NCI-H1436 (cell line): ENCODE measurements at places on chromosomes 2 and 18.

- DNase-seq = no peak
Measured at GRCh38 chr2:23367760-23368159, 17.2 kb upstream of the KLHL29 start.

DNA sequence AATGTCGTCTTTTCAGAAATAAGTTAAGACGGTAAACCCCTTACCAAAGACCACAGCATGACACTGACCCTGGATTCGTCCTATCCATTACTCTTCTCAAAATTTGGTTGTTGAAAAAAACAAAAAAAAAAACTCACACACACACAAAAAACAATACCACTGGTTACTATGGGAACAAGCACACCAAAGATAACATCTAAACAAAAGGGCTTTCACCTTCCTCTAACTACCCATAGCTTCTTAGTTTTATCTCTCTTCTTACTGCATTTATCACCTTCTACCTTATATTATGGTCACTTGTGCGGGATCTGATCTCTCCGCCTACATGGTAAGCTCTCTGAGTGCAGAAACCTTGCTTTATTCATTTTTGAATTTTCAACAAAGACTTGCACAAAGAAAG is 192.7 kb downstream of the STK39 start:
- no peak for DNase-seq

- no peak for DNase-seq
Measured at GRCh38 chr18:3967359-3968180, 487.5 kb downstream of the DLGAP1 start.

GRCh38 chr2:227436436-227437174 is 35.4 kb upstream of the AGFG1 start:
- DNase-seq = no peak

DNA sequence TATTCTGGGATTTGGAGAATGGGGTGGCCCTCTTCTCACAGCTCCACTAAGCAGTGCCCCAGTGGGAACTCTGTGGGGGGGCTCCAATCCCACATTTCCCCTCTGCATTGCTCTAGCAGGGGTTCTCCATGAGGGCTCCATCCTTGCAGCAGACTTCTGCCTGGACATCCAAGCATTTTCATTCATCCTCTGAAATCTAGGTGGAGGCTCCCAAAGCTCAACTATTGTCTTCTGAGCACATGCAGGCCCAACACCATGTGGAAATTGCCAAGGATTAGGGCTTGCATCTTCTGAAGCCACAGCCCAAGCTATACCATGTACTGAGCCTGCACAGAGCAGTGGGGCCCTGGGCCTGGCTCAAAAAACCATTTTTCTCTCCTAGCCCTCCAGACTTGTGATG is 162.4 kb upstream of the CWC22 start:
- DNase-seq = no peak

- DNase-seq = no peak
Measured at GRCh38 chr18:77822632-77823031, 573.0 kb downstream of the GALR1 start.

DNA sequence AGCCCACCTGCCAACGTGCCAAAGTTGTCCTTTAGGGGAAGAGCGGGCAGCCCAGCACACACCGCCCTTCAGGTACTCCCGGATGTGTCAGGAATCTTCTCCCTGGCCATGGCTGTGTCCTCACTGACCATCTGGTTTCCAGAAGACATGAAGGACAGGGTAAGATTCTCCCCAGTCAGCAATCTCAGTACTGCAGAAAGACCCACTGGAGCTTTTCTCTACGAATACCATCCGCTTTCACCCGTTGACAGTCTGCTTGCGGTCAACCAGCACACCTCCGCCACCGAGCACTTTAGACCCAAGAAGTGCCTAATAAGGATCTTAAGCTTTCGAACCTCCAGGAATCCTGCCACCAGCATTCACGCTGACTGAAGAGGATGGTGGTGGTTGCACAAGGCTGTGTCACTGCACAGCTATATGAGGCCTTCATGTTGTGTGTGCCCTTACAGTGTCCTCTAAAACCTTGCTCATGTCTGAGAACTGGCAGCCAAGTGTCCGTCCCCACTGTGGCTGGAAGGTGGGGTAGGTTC is 42.7 kb upstream of the ITM2C start:
- no peak for DNase-seq

GRCh38 chr2:219457784-219458369 is 23.2 kb downstream of the SPEG start:
- DNase-seq = no peak

GRCh38 chr2:7338961-7339360 is 421.7 kb downstream of the RNF144A start:
- DNase-seq = no peak

- DNase-seq = no peak
Measured at GRCh38 chr2:216082805-216083204, 1.1 kb downstream of the TMEM169 start.

DNA sequence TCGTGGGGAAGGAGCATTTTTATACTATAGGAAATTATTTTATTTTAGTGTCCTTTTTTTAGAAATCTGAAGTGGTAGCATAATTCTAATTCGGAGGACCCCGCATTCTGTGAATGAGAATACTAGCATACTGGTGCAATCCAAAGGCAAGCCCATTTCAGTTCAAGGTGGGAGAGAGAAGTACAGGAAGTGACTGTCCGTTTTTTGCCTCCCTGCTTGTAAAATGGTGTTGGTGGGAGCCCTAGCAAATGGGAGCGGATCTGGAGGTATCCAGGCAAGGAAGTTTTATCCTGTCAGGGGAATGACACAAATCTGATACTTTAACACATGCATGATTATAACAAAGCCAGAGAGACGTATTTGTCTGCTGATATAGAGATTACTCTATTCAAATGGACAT is 141.7 kb downstream of the ESCO1 start:
- no peak for DNase-seq

GRCh38 chr2:117738991-117739839 is 75.3 kb upstream of the DDX18 start:
- no peak for DNase-seq

DNA sequence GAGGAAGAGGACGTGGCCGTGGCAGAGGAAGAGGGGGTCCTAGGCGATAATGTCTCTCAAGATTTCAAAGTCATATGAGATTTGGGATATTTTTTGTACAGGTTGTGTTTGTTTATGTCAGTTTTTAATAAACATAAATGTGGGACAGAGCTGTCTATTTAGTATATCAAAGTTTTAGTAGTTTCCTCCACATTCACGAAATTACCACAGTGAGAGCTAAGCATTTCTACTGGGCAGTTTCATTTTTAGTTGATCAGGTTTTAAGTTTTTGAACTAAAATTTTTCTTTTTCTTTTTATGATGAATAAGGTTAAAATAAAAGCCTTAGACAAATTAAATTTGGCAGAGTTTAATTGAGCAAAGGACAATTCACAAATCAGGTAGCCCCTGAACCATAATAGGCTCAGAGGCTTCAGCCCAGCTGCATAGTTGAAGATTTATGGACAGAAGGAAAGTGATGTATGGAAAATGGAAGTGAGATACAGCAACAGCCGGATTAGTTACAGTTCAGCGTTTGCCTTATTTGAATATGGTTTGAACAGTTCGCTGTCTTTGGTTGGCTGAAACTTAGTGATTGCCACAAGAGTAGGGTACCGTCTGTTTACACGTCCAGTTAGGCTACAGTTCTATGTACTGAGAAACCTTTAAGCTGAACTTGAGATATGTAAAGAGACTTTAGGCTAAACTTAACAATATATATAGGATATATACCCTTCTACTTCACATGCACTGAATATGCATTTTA is 17.1 kb downstream of the SNRPD1 start:
- no peak for DNase-seq

DNA sequence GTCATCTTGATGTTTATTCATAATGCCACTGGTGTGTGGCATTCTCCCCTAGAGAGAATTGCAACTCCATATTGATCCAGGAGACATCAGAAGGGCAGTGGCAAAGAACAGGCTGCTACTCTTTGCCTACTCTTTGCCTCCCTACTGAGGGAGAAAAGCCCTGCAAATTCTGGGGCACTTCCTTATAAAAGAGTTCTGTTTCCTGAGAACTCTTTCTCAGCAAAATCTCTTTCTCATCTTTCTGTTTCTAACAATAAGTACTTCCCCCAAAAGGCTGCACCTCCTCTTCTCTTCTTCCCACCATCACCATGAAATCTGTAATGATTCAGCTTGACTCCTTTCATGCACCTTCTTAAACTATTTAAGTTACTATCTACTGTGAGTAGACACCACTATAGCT is 270.3 kb downstream of the MREG start:
- no peak for DNase-seq

DNA sequence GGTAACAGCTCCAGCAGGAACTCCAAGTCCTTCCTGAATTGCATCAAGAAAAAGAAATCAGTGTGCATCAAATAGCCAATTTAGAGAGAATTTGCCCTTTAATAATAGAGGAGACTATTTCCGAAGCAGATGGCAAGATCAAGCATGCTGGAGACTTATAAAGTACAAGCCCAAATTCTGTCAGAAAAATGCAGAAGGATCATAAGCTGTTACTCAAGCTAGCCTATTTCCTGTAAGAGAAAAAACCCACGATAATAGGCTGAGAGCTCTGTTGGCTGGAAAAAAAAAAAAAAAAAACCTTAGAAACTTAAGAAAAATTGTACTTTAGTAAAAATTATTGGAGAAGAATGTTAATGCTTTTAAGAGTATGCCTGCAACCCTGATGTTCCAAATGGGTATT is 24.4 kb upstream of the ITM2C start:
- no peak for DNase-seq

GRCh38 chr18:46677611-46678010 is 20.6 kb upstream of the LOXHD1 start:
- no peak for DNase-seq

GRCh38 chr2:203891474-203891873 is 23.9 kb downstream of the CTLA4 start:
- no peak for DNase-seq

DNA sequence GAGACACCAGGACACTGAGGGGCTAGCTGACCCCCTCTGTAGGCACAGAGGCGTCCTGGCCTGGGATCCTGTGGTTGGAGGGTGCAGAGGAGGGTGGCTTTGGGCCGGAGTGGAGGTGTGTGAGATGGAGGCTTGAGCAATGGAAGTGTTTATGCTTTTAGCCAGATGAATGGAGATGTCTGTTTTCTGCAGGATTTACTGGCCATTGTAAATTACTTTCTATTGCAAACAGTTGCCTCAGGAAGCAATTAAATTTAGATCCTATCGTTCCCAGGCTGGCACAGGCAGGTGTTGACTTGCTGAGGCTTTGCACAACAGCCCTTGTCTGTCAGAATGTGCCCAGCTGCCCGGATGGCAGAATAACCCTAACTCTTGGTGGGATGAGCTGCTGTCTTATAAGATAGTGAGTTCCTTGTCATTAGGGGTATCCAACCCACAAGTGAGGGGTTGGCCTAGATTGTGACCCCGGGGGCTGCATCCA is 1.8 kb upstream of the ARID5A start:
- no peak for DNase-seq

- no peak for DNase-seq
Measured at GRCh38 chr2:151655663-151656398, 78.4 kb downstream of the NEB start.

GRCh38 chr18:1658908-1659566 is 754.4 kb downstream of the ADCYAP1 start:
- no peak for DNase-seq

- DNase-seq = no peak
Measured at GRCh38 chr18:76275727-76276313, 219.2 kb downstream of the ZNF516 start.

GRCh38 chr2:28693223-28693622 is 58.4 kb upstream of the PPP1CB start:
- no peak for DNase-seq

DNA sequence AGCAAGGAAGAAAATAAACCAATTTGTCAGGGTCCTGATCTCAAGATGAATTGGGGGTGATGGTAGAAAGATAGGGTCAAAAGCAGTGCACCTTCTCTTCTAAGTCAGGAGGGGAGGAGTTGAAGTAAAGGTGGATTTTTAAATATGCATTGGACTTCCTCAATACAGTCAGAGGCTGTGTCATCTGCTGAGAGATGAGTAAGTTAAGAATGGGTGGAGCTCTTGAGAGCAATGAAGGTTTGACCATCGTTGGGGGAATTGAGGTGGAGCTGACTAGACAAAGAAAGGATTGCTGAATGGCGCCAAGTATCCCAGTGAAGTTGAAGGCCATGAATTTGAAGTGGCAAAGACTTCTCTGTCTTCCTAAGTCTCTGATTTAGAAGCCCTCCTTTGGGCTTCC is 18.4 kb upstream of the CPO start:
- no peak for DNase-seq

- DNase-seq = no peak
Measured at GRCh38 chr2:21231985-21232384, 108.2 kb downstream of the TDRD15 start.

DNA sequence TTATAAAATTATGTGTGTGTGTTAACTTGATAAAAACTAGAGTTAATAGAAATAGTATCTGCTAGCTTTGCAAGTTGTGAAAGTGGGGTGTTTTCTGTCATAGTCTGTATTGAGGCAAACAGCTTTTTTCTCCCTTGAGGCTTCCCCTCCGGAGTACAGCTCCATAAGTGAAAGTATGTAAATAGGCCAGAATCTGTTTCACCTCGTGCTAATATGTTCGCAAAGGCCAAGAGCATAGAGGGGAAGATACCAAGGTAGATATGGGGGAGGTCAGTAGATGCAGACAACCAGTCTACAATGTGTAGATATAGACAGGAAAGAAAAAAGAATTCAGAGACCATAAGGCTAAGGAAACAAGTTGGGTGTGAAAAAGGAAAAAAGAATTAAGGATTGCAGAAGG is 72.9 kb downstream of the PTRHD1 start:
- DNase-seq = no peak

- no peak for DNase-seq
Measured at GRCh38 chr2:191443446-191443845, 198.2 kb downstream of the MYO1B start.

DNA sequence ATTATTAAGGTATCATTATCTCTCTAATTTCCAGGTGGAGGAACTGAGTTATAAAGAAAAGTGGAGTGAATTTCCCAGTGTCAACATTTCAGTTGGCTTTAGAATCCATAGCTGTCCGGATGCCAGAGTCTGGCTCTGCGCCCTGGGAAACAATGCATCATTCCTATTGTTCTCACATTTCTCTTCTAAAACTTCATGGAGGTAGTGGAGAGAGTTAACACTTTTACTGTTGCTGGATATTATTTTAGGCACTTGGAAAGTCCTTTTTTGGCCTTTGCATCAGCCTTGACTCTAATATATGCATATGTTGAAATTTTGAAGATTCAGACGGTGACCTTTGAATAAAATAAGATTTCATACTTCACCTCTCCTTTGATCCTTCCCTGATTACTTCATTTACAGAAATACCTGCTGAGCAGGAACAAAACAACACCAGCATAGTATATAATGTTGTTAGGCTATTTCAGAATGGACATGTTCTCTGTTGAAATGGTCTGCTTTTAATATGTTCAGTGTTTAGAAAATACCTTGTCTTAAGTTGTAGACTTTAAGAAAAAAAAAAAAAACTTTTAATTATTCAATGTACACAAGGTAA is 148.8 kb downstream of the EPHA4 start:
- DNase-seq = no peak

DNA sequence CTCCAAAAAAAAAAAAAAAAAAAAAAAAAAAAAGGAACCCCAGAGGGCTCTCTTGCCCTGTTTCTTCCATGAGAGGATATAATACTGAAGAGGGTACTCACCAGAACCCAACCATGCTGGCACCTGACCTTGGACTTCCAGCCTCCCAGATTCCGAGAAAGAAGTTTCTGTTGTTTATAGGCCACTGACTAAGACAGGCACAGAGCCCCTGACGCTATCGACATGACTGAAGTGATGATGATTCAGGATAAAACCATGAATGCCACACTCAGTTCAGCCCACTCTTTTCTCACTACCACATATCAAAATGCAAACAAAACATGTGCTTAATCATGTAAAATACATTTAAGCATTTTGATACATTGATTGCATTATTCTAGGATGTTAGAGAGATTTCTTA is 66.1 kb upstream of the CDCA7 start:
- no peak for DNase-seq

- no peak for DNase-seq
Measured at GRCh38 chr2:42843131-42843530, 50.7 kb upstream of the HAAO start.
